ENCODE measurements at places on chromosomes 12 and 14.

DNA sequence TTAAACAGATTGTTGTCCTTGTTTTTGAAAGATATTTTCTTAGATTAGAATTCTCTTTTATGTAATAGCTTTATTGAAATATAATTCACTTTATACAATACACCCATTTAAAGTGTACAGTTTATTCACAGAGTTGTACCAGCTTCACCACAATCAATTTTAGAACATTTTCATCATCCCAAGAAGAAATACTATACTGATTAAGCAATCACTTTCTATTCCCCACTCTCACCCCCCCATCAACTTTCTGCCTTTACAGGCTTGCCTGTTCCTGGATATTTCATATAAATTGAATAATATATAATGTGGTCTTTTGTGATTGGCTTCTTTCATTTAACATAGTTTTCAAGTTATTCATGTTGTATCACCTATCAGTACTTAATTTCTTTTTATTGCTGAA lies 44.4 kb downstream of the ARHGAP5 start:
- DNase-seq: no peak

DNA sequence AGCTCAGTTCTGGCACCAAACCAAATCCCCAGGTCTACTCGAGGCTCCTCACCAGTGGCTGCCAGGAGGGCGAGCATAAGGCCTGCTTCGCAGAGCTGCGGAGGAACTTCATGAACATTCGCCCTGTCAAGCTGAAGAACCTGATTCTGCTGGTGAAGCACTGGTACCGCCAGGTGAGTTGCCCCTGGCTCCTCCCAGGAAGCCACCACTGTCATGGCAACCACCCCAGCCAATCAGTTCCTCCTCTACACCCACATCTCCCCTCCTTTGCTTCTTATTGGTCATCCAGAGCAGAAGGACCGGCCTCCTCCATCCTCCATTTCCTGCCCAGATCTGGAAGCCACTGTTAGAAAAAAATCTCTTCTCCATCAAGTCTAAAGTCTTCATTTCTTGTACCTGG lies 17.2 kb upstream of the OAS2 start:
- no peak for DNase-seq

DNA sequence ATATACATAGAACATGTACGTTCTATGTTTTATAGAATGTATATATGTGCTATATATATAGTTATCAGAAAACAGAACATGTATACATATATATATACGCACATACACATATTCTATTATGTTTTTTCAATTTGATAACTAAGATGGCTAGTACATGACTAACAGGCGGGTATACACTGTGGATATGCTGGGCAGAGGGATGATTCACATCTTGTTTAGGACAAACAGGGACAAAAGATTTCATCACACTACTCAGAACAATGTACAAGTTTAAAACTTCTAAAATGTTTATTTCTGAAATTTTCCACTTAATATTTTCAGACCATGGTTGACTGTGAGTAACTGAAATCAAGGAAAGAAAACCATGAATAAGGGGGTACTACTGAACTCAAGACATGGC lies 17.4 kb downstream of the TIMELESS start:
- DNase-seq: no peak

- DNase-seq: no peak
These were observed 8.7 kb upstream of the CYP46A1 start for GRCh38 chr14:99675382-99675835.

GRCh38 chr12:99029511-99030271 lies 384.6 kb downstream of the APAF1 start:
- DNase-seq: no peak

- DNase-seq: no peak
These were observed 3.0 kb downstream of the PLEKHH1 start for GRCh38 chr14:67536087-67536486.

DNA sequence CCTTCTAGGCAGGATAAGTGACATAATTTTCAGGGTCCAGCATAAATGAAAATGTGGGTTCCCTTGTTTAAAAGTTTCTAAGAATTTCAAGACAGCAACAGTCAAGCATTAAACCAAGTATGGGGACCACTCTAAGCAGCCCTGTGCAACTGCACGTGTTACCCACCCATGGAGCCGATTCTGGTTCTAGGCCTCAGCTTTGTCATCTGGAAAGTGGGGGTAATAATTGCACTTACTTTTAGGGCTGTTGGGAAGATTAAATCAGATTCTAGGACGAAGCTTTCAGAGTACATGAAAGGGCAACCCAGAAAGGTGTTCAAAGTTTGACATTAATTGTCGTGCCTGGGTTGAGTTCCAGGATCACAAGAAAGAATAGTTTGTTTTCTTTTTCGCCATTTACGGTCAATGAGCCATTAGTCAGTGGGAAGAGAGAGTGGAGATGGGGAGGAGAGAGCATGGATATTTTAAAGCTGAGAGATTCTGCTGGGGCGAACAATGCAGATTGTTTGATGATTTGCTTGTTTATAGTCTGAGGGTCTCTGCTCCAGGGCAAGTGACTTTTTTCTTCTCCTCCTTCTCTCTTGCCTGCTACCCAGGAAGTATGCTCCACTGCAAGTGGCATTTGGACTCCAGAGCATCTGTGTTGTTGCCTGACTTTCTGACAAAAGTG lies 10.7 kb upstream of the PPFIBP1 start:
- DNase-seq: no peak

- DNase-seq: no peak
These were observed 237.8 kb upstream of the LRIG3 start for GRCh38 chr12:59158066-59158465.

DNA sequence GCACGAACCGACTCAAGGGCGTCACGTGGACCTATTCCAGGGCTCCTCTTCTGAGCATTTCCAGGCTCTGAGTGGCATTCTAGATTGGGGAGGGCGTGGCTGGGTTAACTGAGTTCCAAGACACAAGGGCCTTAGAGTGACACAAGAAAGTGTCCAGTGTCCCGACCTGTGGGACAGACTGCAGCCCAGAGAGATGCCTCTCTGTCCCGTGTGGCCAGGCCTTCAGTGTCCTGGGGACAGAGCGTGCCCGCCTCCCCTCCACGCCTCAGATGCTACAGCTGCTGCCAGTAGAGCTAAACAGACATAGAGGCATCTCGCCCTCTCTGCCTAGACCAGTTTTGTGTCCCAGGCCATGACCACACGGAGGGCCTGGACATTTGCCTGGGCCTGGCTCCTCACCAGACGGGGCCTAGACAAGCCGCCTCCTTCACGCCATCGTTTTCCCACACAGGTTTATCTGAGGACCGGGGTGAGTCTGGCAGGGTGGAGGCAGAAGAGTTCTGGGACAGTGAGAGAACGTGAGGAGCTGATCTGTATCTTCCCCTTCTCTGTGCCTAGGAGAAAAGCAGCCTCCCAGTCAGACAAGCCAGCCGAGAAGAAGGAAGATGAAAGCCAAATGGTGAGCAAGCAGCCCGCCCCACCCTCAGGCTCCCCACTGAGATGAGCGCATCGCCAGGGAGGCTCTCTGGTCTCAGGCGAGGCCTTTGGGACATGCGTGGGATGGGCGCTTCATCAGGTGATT lies 27.1 kb downstream of the DEGS2 start:
- no peak for DNase-seq

DNA sequence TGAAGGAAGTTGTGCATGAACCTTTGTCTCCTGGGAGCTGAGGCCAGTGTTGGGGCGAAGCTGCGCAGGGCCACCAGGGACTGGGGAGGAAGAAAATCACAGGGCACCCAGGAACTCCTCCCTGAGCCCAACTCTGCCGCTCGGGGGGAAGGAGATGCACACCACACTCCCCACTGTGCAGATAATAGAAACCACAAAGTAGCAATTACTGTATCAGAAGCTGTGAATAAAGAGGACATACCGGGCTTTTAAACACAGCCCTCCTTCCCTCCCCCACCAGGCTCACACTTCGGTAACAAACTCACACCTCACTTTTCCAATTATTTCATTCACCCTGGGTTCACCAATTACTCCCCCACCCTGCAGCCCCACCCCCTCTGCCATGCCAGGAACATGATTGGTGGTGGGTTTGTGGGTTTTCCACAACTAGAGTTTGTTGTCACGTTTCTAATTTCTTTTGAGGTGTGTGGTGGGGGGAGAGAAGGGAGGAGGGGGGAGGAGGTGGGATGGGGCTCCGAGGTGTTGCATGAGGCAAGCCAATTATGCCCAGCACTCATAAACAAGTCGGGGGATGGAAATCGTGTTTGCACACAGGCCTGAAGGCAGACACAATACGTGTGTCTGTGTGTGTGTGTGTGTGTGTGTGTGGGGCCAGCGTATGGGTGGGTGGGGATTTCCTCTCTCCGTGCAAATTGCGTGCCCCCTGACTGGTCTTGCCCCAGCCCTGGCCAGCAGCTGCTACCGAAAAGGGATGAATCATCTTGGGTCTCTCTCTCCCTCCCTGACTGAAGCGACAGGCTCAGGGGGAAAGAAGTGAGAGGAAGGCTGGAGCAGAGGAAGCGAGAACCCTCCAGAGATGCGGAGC lies 103.3 kb downstream of the RBM19 start:
- no peak for DNase-seq

All from activated CD4-positive, alpha-beta T cell treated with anti-CD3 and anti-CD28 coated beads, Interleukin-2, amount 50 U/mL, for 24 hours (primary cell).